ENCODE measurements at places on chromosomes 12 and 14.

DNA sequence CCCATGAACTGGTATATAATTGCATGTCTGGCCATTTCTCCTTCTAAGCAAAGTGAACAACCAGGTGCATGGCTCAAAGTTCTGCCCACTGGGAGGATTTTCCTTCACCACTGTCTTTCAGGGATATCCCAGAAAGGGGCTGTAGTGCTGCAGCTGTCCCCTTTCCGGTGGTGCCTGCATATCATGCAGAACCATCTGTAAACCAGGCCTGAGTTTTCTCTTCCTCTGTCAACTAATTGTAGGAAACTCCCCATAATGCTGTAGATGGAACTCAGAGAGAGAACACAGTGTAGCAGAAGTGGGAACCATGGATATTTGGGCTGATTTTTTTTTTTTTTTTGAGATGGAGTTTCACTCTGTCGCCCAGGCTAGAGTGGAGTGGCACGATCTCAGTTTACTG is 45.6 kb upstream of the CRY1 start:
- no peak for DNase-seq

- no peak for DNase-seq
Measured at GRCh38 chr14:79613625-79614024, 597.7 kb downstream of the DIO2 start.

DNA sequence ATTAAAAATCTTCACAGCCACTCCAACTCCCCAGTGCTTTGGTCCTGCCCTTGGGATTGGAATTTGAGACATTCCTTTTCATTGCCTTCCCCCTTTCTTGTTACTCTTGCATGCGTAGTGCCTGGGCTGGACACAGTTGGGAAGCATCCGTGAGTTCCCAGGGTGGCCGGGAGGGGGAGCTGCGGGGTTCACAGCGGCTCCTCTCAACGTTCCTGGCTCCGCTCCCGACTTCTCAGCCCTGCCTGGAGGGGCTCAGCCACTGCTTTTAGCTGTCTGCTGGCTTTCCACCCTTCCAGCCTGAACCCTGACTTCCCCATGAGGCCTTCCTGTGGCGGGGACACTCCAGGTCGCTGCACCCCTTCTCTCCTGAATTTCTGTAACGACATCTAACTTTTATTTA is 3.2 kb downstream of the TEX52 start:
- peak; percentile 27 for DNase-seq

GRCh38 chr14:74921053-74921620 is 1.9 kb downstream of the RPS6KL1 start:
- DNase-seq: no peak

DNA sequence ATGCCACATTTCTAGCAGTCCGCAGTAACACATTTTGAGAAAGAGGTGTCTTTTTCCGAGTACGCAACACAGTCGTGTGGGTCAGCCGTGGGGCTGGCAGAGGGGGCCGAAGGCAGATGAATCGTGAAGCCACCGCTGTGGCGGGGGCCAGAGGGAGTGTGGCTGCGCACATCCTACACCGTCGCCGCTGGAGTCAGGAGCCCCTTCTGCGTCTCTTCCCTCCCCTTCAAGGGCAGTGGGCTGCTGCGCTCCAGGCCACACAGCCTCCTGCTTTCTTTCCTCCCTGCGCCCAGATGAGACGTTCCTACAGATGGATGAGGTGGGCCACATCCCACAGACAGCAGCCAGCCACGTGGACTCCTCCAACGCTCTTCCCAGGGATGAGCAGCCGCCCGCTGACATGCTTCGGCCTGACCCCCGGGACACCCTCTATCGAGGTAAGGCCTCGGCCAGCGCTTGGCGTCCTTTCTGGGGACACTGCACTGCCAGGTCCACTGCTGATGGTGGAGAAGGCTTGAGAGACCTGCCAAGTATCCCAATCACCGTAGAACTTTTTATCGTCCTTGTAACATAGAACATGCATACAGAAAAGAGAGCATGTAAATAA is 89.8 kb downstream of the B4GALNT3 start:
- DNase-seq: no peak

- DNase-seq: no peak
Measured at GRCh38 chr12:119710965-119711551, 43.1 kb downstream of the PRKAB1 start.

DNA sequence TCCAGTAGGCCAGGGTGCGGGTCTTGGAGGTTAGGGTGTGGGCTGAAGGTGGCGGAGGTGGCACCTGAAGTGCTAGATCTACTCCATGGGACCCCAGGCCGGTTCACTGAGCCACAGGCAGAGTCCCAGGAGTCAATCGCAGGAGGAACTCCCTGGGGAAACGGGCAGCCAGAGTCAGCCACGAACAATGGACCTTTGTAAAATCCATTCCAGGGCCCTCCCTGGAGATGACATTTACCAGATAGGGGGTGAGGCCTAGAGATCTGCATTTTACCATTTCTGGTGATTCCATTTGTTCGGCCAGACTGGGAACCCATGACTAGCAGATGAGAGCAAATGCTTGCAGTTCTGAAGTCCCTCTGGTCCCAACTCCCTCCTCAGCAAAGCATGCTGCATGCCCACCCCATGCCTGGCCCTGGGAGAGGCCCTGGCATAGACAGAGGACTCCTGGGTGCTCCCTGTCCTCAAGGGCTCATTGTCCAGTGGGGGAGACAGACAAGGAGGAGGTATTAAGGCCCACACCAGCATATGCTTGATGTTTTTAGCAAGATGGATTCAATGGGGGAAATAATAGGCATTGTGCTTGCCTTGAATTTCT is 115.5 kb downstream of the EML1 start:
- no peak for DNase-seq
